ENCODE measurements at places on chromosomes 13 and 19.

- DNase-seq: peak; percentile 88
These were observed 360 bp downstream of the DDX39A start for GRCh38 chr19:14418856-14419105.

DNA sequence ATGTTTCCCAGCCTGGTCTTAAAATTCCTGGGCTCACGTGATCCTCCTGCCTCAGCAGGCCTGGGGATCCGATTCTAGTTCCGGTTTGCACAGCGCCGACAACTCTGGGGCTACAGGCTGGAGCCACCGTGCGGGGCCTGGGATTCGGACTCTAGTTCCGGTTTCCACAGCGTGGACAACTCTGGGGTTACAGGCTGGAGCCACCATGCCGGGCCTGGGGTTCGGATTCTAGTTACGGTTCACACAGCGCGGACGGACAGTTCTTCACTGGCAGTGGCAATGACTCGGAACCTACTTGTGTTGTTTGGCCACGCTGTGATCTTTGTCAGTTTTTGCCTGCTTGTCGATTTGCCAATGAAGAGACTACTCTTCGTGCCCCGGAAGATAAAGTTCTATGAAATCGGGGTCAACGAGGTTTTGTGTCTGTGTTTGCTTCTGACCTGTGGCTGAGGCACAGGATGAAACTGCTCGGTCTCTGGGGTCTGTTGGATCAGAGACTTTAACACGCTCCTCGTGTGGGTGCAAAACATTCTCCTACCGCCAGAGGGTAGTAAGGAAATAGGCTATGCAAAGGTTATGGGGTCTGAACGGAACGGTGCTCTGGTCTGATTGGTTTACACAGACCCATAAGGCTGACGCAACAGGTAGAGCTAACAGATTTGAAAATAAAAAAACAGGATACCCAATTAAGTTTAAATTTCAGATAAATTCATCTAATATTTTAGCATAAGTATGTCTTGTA lies 12.1 kb upstream of the ZSCAN1 start:
- peak; percentile 22 for DNase-seq

- no peak for DNase-seq
These were observed 14.5 kb upstream of the DOCK9 start for GRCh38 chr13:98992355-98992754.

GRCh38 chr19:1270854-1271527 lies 1.9 kb downstream of the CIRBP start:
- no peak for DNase-seq

- DNase-seq: no peak
These were observed 12.1 kb upstream of the ZNF492 start for GRCh38 chr19:22622020-22622419.

DNA sequence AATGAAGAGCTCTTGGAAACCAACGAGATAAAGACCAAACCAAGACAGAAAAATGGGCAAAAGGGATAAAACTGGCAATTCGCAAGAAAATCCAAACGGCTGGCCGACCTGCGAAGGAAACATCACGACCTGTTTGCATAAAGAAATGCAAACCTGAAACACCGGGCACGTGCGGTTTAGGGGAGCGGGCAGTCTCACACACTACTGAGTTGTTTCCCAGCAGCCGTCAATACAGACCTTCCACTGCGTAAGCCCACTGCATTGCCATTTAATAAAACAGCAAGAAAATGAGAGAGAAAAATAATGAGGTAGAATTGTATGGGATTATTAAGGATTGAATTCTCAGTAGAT lies 642 bp upstream of the PEG3 start:
- DNase-seq: no peak

DNA sequence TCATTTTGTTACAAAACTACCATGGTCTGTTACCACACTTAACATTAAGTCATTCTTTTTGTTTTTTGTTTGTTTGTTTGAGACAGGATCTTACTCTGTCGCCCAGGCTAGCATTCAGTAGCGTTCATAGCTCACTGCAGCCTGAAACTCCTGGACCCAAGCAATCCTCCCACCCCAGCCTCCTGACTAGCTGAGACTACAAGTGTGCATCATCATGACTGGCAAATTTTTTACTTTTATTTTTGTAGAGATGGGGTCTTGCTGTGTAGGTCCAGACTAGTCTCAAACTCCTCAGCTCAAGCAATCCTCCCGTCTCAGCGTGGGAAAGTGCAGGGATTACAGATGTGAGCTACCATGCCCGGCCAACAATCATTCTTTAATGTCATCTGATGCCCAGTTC lies 3.3 kb downstream of the ALDH16A1 start:
- no peak for DNase-seq

- no peak for DNase-seq
These were observed 71.7 kb upstream of the SOX21 start for GRCh38 chr13:94784066-94784465.

- peak; percentile 41 for DNase-seq
These were observed 158.4 kb downstream of the RNF17 start for GRCh38 chr13:24922387-24922744.

DNA sequence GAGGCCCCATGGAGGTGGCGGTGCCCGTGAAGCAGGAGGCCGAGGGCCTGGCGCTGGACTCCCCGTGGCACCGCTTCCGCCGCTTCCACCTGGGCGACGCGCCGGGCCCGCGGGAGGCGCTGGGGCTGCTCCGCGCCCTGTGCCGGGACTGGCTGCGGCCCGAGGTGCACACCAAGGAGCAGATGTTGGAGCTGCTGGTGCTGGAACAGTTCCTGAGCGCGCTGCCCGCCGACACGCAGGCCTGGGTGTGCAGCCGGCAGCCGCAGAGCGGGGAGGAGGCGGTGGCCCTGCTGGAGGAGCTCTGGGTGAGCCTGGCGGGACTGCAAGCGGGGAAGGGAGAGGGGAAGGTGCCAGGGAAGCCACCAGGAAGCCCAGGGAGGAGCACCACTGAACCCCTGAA lies 5.8 kb downstream of the ZNF444 start:
- DNase-seq: no peak

DNA sequence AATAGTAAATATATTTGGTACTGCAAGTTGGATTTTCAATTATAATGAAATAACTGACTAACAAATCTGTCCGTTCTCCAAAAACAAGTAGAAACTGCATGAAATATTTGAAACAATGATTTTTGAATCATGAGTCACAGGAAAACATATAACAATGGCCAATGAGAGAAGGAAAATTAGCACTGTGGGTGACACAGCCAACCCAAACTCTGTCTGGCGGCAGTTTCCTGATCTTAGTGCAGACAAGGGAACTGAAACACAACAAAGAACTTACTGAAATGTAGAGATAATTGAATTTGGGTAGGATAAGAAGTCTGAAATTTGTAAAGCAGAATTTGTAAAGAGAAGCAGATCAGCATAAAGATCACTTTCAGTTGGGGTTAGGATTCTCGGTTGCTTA lies 2743.3 kb upstream of the PCDH20 start:
- DNase-seq: no peak

DNA sequence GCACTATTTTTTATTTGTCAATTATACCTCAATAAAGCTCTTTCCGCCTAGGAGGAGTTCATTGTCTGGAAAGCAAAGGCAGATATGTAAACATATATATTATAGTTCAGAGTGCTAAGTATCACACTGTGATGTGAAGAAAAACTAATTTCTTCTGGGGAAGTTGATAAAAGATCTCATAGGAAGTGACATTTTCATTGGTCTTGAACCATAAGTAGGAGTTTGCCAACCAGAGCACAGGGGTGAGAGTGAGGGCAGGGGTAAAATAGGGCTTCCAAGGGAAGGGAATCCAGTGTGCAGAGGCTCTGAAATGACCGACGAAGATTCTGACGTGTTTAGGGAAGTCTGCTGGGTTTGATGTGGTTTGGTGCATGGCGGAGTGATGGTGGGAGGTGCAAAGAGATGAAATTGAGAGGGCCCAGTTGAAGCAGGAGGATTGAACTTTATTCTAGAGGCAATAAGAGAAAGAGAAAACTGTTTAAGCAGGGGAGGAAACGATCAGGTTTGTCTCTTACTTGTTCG lies 780 bp upstream of the GTF2F2 start:
- peak; percentile 61 for DNase-seq

GRCh38 chr19:12166626-12167025 lies 3.7 kb downstream of the ZNF136 start:
- no peak for DNase-seq

DNA sequence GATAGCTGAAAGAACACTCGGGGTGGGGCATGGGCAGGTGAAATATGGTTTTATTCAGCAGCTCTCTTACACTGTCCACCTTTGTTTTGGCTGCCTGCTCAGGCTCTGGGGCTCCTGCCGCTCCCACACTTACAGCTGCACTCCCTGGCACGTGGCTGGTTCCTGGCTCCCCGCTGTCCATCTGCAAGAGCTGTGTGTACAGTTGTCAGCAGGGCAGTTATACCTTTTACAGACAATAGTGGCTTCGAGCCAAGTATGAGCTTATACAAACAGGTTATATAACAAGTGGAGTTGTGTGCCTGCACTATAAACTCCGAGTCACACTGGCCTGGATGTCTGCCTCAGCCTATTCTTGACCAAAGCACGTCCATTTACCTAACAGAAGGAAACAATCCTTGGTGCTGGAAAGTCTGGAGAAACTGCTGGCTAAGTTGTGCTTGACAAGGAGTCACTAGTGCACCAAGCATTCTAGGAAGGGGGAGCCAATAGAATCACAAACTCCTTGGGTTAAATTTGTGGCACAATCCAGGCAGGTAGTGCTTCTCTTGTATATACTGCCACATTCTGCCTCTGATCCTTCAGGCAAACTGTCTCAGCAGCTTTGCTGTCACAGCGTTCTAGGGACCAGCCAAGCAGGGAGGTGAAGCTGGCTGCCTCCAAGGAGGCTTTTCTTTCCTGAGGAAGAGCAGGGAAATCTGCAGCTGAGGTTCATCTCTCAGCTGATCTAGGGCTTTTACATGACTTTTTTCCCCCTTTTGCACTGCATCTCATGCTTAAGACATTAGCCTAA lies 68.2 kb downstream of the NHLRC3 start:
- DNase-seq: no peak

- DNase-seq: no peak
These were observed 17.2 kb upstream of the SLITRK6 start for GRCh38 chr13:85816413-85816812.

DNA sequence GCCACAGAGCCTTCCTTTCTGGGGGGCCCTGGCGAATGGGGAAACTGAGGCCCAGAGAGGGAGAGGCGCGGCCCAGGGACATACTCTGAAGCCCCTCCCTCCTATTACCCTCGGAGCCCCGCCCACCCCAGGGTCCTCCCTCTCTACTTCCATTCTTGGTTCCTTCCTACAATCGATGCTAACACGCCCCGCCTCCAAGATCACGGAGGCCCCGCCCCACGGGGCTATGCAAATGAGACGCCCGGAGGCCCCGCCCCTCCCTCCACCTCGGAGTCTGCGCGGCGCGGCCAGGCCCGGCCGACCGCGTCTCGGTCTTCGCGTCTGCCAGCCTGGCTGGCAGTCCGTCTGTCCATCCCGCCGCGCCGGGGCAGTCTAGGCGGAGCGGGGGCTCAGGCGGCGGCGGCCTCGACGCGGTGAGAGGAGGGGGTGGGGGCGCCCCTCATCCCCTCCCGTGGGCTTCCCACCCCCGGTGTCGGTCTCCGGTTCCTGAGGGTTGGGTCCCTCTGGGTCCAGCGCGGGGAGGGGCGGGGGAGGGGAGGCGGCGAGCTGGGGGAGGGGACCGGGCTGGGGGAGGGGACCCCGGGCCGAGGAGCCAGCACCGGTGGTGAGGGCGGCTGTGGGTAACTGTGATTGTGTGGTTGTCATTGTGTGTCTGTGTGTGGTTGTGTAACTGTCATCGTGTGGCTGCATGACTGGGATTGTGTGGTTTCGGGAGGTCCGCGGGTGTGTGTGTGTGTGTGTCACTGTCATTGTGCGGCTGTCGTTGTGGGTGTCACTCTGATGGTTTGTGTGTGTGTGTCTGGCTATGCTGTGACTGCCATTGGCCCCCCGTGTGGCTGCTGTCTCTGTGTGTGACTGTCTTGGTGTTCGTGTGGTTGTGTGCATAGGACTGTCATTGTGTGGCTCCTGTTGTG lies at the start of gene PLPPR2:
Gene PLPPR2 (plus strand): TSS at position 273 of the 914 bp plus-strand sequence. CDS start 2,242 bp downstream, outside the sequence.
- peak; percentile 86 for DNase-seq

DNA sequence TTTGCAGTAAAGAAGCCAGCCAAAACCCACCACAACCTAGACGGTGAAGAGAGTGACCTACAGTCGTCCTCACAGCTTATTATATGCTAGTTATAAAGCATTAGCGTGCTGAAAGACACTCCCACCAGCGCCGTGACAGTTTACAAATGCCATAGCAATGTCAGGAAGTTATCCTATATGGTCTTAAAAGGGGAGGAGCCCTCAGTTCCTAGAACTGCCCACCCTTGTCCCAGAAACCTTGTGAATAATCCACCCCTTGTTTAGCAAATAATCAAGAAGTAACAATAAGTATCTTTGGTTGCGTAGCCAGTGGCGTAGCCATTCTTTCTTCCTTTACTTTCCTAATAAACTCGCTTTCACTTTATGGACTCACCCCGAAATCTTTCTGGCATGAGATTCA lies 227.9 kb upstream of the ARGLU1 start:
- DNase-seq: no peak

DNA sequence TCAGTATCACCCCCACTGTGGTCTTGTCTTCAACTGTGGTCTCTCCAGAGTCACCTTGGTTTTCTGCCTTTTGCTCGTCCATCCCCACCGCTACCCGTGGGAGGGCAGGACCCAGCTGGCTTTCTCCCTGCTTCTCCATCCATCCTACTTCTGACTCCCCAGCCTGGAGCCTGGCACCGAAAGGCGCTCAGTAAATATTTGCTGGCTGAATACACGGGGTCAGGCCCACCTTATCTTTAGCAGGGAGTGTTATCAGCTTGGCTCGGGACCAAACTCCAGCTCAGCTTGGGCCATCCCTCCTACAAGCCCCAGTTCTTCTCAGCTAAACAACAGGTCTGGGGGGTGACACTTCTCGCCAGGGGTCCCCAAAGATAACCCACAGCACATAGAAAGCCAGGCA lies 62.0 kb upstream of the KLF2 start:
- no peak for DNase-seq

DNA sequence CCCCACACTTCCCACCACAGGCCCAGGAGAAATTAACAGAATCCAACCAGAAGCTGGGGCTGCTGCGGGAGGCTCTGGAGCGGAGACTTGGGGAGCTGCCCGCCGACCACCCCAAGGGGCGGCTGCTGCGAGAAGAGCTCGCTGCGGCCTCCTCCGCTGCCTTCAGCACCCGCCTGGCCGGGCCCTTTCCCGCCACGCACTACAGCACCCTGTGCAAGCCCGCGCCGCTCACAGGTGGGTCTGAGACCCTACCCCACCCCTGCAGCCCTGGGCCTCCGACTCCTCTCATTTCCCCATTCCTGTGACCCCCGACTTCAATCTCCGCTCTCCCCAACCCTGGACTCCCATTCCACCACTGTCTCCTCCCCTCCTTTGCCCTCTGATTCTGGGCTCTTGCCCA lies 17.8 kb downstream of the PKN1 start:
- DNase-seq: no peak

GRCh38 chr19:53813996-53814395 lies 10.1 kb downstream of the NLRP12 start:
- no peak for DNase-seq
